Stimulated activated CD4-positive, alpha-beta T cell treated with anti-CD3 and anti-CD28 coated beads, Interleukin-1b, Interleukin-23, amount 100 ng/mL, for 24 hours (primary cell): ENCODE measurements at places on chromosomes 2 and 18.

GRCh38 chr2:74188018-74188601, 9.4 kb upstream of the MOB1A start:
- no peak for DNase-seq

- DNase-seq: no peak
Observed at GRCh38 chr2:191738667-191739066, 60.7 kb downstream of the NABP1 start.

DNA sequence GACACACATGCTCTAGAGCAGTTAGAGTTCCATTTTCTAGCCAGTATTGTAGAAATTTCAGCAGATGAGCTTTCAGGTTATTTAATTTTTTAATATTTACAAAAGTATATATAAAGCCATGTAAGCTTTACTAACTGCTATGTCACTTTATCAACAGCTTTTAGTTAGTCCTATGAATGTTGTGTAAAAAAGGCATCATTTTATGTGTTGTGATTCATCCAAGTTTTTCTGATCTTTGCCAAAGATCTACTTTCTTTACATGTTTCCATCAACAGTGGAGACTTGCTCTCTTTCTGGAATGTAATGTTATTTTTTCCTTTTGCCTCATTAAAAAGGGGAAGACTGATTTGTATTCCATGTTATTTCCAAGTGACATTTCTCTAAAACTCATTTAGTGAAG, 125.2 kb upstream of the TFPI start:
- no peak for DNase-seq

GRCh38 chr2:84971510-84972206, 697 bp downstream of the KCMF1 start:
- peak; percentile 48 for DNase-seq

DNA sequence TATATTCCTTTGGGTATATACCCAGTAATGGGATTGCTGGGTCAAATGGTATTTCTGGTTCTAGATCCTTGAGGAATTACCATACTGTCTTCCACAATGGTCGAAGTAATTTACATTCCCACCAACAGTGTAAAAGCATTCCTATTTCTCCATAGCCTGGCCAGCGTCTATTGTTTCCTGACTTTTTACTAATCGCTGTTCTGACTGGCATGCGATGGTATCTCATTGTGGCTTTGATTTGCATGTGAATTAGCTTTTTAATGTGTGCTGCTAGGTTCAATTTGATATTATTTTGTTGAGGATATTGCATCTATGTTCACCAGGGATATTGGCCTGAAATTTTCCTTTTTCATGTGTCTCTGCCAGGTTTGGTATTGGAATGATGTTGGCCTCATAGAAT, 67.4 kb upstream of the VRK2 start:
- no peak for DNase-seq

DNA sequence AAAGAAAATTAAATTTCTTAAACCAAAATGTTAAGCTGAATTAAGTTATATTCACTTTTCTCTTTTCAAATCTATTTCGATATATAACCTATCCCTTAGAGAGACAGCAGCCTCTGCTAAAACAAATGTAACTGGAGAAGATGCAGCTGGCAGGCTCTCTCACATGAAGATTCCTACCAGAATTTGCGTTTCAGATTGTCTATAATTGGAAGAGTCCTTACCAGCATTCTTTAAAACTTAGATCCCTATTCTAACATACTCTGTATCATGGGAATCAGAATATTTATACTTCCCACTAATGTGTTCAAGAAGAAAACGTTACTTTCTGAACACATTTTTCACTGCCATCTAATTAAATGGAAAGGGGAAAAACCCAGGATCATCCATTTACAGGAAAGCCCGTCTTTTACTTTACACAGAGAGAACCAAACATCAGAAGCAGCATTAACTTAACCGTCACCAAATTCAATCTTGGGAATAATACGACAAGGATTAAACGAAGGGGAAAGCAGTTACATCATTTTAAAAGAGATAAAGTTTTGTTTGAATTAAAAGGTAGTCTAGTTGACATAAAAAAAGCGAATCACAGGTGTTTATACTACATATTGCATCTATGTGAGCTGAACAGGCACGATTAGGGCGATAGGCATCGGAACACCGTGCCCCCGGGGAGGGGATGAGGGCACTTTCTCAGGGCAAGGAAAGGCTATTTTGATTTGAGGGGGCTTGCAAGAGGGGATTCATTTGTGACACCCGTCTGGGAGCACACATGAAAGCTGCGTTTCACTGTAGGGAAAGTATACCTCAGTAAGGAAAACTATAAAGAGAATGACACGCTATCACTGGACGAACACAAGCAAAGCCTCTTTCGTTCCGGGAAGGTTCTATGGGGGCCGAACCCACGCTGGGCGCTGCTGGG, 1.3 kb downstream of the PTPN2 start:
- DNase-seq: no peak
